Panc1 (cell line): ENCODE measurements at places on chromosomes 16 and 17.

- no peak for DNase-seq
Observed at GRCh38 chr17:76142039-76142584, 1.1 kb upstream of the FOXJ1 start.

DNA sequence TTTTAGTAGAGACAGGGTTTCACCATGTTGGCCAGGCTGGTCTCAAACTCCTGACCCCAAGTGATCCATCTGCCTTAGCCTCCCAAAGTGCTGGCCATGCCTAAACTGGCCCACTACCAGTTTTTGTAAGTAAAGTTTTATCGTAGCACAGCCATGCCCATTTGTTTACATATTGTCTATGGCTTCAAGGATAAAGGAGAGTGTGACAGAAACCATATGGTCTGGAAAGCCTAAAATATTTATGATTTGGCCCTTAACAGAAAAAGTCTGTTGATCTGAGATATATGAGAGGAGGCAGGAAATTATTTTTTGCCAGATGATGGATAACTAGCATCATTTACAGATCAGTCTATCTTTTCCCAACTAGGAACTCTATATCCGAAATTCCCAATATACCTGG is 4.5 kb downstream of the AKAP10 start:
- no peak for DNase-seq

DNA sequence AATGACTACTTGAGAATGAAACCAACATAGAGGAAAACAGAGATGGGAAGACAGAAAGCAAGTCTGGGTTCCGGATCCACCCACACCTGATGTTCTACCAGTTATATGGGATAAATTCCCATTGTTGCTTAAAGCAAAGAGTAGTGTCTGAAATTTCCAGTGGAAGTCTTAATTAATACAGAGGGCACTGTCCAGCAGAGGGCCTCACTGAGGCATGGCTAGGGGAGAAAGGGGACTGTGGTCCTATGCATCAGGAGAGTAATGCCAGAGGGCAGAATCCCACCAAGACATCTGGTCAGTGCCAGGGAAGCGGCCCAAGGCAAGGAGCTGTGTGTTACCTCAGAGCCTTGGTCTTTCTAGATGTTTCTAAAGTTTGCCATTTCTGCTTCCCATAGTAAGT is 7.5 kb upstream of the UMOD start:
- no peak for DNase-seq

GRCh38 chr17:64497565-64498035 is 746 bp upstream of the POLG2 start:
- no peak for DNase-seq

DNA sequence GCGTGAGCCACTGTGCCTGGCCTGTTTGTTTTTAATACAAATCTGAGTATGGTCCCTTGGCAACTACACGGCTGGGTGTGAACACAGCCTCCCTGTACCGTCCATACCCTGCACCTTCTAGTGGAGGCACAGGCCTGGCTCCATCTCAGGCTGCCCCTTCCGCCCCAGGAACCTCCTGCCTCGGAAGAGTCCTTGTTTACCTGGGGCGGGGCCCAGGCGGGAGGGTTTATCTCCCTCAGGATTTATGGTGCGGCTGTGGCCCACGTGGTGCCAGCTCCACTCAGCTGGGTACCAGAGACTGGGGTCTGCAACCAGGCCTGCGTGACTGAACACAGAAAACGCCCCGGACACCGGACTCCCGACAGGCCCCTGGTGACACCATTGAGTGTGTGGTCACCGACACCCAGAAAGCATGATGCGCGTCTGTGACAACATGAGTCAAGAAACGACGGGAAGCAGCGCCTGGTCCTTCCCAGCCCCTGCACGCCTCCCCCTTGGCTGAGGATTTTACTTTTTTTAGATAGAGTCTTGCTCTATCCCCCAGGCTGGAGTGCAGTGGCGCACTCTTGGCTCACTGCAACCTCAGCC is 19.0 kb downstream of the UNKL start:
- no peak for DNase-seq

GRCh38 chr17:58189436-58190146 is 2.9 kb upstream of the EPX start:
- DNase-seq = no peak

DNA sequence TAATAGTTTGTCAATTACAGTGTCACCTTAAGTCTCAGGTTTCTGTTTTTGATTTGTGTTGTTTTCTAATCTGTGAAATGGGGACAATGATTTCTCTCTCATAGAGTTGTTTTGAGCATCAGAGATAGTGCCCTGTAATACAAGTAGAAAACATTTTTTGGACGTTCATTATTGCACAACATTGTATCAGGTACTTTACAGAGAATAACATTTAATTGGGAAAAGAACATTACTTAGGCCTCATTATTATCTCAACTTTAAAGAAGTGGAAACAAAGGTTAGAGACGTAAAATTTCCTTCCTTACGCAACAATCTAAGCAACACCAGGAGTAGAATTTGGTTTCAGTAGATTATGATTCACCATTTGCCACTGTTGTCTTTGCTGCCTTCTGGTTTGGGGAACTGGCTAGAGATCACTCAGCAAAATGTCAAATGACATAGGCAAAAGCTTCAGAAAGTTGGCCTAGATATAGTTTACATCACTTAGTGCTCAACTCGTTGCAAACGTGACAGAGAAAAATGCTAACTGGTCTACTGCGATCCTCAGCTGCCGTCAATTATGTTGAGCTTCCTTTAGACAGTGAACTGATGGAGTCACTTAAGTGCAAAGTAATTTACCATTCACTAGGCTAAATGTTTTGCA is 1026.8 kb downstream of the CDH11 start:
- no peak for DNase-seq

- no peak for DNase-seq
Observed at GRCh38 chr16:55662644-55663031, 6.8 kb downstream of the SLC6A2 start.

- DNase-seq = no peak
Observed at GRCh38 chr16:19909750-19910322, 25.2 kb upstream of the GPRC5B start.

DNA sequence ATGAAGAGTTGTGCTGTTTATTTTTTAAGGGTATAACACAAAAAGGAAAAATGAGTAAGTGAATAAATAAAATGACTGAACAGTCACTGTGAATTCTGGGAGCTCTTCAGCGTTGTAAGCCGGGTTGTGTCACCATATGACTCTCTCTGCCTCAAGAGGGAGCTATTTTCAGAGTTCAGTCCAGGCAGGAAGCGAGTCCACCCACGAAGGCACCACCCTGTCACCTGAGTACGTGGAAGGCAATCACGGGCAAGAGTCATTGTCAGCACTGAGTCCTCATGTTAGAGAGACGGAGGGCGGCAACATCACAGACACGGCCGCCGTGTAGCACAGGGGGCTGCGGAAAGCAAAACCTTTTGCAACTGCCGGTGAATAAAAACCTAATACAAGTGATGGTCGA is 227.6 kb downstream of the UTP18 start:
- DNase-seq = no peak

- no peak for DNase-seq
Observed at GRCh38 chr17:63035695-63036094, 69.7 kb downstream of the TANC2 start.

GRCh38 chr17:3799181-3799945 is 1.6 kb downstream of the ITGAE start:
- DNase-seq = no peak

DNA sequence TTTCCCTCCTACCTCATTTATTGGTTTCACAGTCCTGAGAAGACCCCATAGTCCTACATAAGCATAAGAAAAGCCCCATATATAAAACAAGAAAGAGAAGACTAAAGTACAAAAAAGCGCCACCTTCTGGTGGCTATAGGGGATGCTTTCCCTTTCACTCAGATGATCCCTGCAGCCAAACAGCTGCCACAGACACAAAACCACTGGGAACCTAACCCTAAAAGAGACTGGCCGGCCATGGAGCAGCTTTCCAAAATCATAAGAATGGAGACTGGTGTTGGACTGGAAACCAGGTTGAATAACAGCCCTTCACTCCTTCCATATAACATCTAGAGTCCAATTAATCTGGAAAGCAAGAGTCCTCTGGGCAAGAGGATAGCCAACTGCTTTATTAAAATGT is 11.4 kb downstream of the DYNC1LI2 start:
- DNase-seq = no peak

- no peak for DNase-seq
Observed at GRCh38 chr16:88893127-88893968, 26.9 kb upstream of the PABPN1L start.

GRCh38 chr16:52470585-52470984 is 76.4 kb downstream of the TOX3 start:
- no peak for DNase-seq

- DNase-seq = no peak
Observed at GRCh38 chr17:17902877-17903276, 66.1 kb upstream of the SREBF1 start.

GRCh38 chr17:62720126-62720850 is 87.8 kb downstream of the MARCHF10 start:
- DNase-seq = no peak

- DNase-seq = no peak
Observed at GRCh38 chr16:58377932-58378331, 14.3 kb upstream of the GINS3 start.

DNA sequence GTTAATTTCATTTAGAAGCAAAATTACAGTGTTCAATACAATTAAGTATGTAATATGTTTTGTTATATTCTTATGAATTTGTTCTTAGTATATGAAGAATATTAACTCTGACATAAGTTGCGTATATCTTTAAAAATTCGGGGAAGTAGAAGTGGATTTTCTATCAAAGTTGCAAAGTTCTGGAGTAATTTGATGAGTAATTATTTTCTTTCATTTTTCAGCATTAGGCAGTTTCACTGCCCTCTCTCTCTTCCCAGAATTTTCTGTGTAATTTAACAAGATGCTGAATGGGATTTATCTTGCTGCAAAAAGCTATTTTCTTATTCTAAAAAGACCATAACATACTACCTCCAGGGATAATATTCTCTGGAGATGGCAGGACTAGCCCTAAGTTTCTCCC is 8.9 kb upstream of the CCL18 start:
- no peak for DNase-seq

- DNase-seq = no peak
Observed at GRCh38 chr16:84815462-84815861, 4.3 kb upstream of the CRISPLD2 start.

GRCh38 chr17:11622492-11622891 is 24.2 kb downstream of the DNAH9 start:
- DNase-seq = no peak

- DNase-seq = no peak
Observed at GRCh38 chr16:2196162-2196980, at the start of gene CASKIN1. Gene CASKIN1 (minus strand): TSS chr16:2196605. CDS start chr16:2196432, 173 bp downstream.

DNA sequence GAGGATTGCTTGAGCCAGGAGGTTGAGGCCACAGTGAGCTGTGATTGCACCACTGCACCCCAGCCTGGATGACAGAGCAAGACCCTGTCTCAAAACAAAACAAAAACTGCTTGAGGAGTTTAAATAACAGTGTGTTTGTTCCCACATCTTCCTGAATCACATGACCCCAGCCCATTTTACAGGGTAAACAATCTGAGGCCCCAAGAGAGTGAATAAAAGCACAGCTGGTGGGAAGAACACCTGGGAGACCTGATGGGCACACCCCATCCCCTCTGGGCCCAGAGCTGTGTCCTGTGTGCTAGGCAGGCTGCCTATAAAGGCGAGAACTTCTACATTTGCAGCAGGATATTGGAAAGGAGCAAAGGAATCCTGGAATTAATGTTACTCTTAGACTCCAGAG is 69.6 kb downstream of the PLXDC1 start:
- DNase-seq = no peak

- DNase-seq = peak; percentile 38
Observed at GRCh38 chr16:24041834-24042631, 206.2 kb downstream of the PRKCB start.
